ENCODE measurements at places on chromosomes 1 and 21.

DNA sequence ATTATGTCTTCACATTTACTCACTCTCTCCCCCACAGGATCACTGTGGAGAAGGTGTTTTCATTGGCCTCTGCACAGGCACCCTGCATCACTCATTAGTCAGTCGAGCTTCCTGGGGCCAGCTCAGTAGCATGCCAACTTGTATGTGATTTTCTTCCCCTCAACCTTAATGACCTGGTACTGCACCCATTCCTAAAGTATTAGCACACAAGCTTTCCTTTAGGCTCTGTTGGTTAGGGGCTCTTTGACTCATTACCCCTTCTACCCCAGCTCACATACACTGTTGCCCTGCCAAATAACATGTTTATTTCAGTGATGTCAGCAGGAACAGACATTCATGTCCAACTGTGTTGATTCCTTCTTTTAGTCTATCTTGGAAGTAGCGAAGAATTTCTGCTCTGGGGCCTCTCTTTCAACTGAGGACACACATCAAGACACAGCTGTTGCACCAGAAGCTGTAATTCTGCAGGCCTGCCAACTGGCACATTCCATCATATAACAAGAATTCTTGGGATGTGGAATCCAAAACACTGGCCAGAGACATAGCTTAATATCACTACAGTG is 603.5 kb upstream of the ADAMTS5 start:
- DNase-seq = no peak

- no peak for DNase-seq
Measured at GRCh38 chr1:109112056-109112651, 1.8 kb upstream of the ELAPOR1 start.

GRCh38 chr1:63836830-63837229 is 63.0 kb downstream of the ROR1 start:
- no peak for DNase-seq

GRCh38 chr1:58779059-58779754 is 4.6 kb downstream of the JUN start:
- no peak for DNase-seq
